ENCODE measurements at places on chromosomes 13 and 19.

DNA sequence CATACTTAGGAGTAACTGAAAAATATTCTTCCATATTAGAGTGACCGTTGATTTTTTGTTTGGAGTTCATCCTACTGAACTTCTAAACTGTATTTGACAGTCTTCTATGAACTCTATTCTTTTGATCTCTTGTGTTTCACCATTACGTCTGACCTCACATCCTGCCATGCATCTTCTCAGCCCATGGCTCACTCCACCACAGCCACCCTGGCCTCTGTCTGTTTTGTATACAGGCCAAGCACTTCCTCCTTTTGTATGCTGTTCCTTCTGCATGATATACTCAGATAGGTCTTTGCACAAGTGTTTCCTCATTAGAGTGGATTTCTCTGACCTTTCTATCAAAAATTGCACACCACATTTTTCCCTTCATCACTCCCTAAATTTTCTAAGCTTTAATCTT is 119.9 kb downstream of the MAB21L1 start:
- no peak for DNase-seq

GRCh38 chr13:114033541-114034315 is 59.9 kb upstream of the C13orf46 start:
- DNase-seq = no peak

GRCh38 chr19:31436121-31436776 is 87.0 kb upstream of the TSHZ3 start:
- no peak for DNase-seq

DNA sequence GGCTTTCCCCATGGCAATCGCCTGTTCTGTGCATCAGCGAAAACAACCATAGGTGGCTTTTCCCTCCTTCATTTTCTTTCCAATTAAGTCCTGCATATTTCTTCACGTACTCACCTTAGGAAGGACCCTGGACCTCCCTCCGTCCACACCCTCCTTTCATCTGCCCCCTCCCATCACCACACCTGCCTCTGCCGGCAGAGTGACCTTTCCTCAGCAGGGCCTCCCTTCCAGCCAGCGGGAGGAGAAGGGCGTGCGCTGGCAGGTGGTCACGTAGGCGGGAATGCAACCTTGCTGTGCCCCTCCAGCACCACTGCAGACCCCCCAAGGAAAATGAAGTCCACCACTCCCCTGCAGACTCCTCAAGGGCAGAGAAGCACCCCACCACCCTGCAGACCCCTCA is 61.1 kb downstream of the GSX1 start:
- no peak for DNase-seq

DNA sequence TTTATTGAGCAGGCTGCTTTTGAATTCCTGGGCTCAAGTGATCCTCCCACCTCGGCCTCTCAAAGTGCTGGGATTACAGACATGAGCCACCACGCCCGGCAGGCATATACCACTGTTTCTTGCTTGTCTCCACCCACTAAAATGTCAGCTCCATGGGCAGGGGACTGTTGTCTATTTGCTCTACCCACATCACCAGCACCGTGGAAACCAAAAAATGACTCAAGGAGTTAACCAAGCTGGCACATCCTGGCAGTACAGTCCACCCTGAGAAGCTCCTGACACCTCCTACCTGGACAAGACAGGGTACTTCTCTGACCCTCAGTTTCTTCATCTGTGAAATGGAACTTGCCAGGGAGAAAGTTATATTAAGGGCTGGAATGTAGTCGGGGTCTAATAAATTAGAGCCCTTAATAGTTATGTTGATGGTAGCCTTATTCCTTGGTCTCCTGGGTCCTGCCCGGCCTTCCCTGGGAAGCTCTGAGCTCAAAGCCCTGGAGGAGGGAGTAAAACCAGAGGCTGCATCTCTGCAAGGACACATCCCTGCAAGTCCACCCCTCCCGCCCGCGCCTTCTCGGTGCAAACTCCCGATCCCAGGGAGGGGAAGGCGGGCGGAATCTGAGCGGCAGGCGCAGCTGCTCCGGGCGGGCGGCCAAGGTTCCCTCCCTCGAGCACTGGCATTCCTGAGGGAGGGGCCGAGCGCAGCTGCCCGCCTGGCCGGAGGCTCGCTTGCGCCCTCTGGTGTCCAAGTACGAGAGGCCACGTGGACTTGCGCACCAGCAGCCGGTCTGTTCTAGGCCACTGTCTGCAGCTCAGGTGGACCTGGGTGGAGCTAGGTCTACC is 14.1 kb downstream of the RDH8 start:
- peak; percentile 41 for DNase-seq

- no peak for DNase-seq
Observed at GRCh38 chr13:44172281-44172810, 201.3 kb upstream of the SERP2 start.

GRCh38 chr13:110556224-110556606 is 5.3 kb downstream of the RAB20 start:
- DNase-seq = no peak

DNA sequence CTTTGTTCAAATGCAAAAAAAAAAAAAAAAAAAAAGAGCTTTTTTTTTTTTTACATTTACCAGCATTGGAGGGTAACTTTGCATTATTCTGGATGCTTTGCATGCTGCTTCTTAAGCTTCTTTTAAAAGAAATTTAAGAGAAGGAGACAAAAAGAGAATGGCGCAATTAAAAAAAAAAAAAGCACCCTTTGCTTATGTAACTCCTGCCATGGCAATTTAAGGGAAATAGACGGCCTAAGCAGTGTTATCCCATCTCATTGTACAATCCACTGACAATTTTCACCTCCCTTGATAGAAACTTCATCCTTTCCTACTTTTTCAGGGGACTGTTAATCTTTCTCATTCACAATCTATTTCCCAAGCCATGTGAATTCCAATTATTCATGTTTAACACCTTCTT is 129.8 kb downstream of the KCTD12 start:
- DNase-seq = no peak

All from stimulated activated CD8-positive, alpha-beta memory T cell treated with anti-CD3 and anti-CD28 coated beads, Interleukin-4, amount 100 ng/mL, for 1 hour (primary cell).